AG04449 (cell line): ENCODE measurements at places on chromosomes 3 and 15.
A peak's percentile ranks its signal among the peaks of the same experiment; 100 is the strongest.

DNA sequence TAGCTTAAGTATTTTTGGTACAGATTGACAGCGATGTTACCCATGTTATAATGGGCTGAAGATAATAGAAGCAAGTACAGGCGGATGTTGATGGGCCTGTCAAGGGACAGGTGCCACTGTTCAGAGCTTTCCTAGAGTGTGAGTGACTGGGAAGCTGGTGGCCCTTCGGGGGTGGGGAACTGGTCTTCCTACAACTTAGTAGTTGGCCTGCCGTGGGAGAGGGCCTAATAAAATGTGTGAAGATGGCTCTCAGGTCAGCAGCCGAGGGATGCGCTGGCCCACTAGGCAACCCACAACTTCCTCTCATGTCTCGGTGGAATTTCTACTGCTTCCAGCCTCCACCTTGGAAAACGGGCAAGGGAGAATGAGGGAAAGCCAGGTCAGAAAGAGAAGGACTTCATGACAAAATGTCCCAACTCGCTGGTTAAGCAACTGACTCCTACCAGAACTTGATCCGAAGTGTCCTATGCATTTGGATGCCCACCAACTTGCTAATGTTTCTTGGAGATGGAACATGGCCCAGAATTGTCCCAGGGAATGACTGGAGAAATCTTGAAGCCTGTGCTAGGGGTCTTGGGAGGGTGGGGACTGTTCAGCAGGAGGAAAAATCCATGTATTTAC, 1.4 kb downstream of the GYG1 start:
- DNase-seq = no peak

DNA sequence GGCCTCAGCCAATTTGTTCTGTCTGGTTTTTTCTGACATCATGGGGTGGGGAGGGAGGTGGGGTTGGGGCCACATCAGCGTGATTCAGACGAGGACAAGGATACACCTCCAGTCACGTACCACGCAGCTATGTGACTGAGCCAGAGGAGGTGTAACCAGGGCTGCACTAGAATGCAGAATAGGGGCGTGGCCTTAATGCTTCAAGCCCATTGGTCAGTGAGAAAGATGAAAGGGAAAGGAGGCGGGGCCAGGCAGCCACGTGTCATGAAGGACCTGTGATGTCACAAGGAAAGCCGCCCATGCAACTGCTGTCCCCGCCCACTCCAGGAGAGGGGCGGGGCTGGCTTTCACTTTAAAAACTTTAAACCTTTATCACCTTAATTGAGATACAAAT, at the start of gene GOLGA6L2:
GOLGA6L2 (minus strand) TSS at position 137 of the 394 bp plus-strand sequence; CDS start at position 75, 62 bp downstream.
- DNase-seq = no peak

GRCh38 chr3:37626736-37627565, 234.7 kb upstream of the CTDSPL start:
- no peak for DNase-seq

DNA sequence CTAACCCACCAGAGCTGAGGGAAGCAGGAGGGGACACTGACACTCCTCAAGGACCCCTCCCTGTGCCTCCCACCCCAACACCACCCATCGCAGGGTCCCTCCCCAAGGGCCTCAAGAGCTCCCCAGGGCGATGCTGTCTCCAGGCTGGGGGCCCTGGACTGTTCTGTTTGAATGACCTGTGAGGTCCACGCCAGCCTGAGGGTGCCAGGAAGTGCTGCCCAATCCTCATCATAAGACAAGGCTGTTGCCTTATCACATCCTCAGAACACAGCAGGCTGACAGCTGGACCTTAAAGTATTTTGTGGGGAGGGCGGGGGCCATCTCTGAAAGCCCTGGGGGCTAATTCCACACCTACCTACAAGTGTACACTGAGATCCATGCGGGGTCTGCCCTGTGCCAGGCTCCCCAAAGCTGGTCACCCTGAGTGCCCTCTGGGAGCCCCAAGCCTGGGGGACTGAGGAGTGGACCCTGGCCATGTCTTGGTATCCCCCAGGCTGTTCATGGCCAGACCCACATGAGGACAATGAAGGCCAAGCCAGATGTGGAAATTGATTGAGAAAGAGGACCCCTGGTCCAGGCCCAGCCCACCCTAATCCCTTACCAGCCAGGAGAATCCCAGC, 23.8 kb upstream of the GOLGA6C start:
- DNase-seq = no peak

DNA sequence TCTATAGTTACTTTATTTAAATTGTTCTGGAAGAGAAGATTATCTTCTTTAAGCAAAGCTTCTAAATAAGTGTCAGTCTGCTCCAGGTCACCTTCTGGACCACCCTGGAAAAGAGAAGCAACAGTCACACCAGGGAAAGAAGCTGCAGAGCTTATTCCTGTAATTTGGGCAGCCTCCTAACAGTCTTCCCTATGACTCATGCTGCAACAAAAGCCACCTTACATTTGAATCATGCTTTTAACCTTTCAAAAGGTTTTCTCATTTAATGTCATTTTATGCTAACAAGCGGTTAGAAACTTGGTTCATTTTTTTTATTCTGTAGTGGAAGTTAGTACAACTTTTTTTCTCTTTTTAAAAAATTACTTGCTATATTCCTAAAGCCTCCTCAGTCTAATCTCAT, 5.3 kb upstream of the GUCA1C start:
- no peak for DNase-seq

DNA sequence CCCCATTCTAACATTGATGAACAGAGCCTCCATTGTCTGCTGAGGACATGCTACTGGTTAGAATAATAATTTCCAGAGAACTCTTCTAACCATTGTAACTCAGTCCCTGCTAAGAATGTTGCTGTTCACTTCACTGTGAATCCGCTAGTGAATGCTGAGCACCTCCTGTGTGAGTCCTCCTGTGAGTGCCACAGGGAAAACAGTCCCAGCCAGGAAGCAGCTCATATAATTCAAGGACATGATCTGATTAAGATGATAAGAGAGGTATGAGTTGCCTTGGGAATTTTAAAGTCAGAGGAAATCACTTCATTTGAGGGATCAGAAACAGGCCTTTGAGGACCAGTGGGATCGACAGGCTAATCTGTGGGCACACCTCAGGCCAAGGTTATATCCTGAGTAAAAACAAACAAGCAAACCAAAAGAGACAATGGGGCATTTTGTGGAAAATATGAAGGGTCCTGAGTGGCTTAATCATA, 33.9 kb upstream of the GPR160 start:
- no peak for DNase-seq

GRCh38 chr3:212432-212831, 15.9 kb downstream of the CHL1 start:
- DNase-seq = no peak

- no peak for DNase-seq
Measured at GRCh38 chr15:36722555-36722954, 143.1 kb downstream of the CDIN1 start.

- no peak for DNase-seq
Measured at GRCh38 chr3:89521328-89521727, 413.9 kb downstream of the EPHA3 start.

GRCh38 chr3:89908711-89909213, 801.3 kb downstream of the EPHA3 start:
- DNase-seq = no peak

DNA sequence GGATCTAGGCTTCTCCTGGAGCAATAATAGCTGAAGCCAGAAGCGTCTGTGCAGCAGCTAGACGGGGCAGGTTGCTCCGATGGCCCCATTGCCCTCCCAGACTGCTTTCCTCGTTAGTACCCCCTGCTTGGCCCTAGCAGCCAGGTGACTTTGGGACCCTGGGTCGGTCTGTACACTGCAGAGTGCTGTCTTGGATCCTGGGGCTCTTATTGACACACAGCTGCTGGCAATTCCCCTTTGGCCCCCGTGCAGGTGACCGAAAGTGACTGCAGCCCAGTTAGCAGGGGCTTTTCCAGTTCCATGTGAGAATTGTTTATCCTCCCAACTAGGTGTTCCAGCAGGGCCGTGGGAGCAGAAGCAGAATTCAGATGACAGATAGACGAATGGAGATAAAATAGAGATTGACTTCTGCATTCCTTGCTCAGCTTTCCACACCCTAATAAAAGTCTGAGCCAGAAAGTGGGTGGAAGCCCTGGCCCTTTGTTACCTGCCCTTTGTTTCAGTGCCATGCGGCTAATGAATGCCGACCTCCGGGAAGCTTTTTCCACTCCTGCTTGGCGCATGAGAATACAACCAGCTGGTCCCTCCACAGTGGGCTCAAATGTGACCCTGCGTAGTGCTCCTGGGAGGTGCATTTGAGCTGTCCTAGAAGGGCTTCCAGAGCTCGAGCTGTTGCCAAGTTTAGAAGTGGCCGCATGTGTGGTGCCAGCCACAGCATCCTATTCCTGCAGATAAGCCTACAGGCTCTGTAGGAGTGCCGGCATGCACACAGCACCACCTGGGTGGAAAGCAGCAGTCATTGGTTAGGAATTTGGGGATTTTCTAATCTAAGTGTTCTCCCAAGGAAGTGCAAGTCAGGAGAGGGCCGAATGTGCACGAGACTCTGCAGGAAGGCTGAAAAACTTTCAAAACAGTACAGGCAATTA, 94.4 kb downstream of the SLCO3A1 start:
- no peak for DNase-seq

GRCh38 chr15:98123834-98124233, 163.3 kb downstream of the ARRDC4 start:
- DNase-seq = no peak

GRCh38 chr3:16437640-16438039, 75.9 kb downstream of the RFTN1 start:
- no peak for DNase-seq

DNA sequence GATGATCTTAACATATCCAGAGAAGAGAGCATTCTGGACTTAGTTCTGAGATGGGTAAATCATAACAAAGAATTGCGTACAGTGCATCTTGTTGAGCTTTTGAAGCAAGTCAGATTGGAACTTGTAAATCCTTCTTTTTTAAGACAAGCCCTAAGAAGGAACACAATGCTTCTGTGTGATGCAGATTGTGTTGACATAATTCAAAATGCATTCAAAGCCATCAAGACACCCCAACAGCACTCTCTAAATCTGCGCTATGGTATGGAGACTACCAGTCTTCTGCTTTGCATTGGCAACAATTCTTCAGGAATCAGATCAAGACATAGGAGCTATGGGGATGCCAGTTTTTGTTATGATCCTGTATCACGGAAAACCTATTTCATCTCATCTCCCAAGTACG, 8.6 kb downstream of the KBTBD12 start:
- DNase-seq = no peak

DNA sequence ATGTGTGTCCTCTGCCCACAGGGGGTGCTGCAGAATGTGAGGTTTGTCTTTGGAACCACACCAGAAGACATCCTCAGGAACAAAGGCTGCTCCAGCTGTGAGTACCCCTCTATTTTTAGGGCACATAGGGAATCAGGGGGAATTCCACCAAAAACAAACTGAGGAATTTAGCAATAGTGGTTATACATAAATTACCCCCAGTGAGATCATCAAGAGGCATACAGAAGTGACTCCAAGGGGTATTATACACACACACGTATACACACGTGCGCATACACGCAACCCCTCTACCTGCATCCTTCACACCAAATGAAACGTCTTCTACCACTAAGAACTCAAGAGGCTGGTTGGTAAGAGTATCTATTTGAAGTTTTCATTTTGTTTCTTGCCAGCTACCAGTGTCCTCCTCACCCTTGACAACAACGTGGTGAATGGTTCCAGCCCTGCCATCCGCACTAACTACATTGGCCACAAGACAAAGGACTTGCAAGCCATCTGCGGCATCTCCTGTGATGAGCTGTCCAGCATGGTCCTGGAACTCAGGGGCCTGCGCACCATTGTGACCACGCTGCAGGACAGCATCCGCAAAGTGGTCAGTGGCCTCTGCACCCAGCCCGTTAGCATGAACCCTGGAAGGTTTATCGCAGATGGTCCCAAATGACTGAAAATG, 2.9 kb downstream of the THBS1 start:
- DNase-seq = peak; percentile 56

GRCh38 chr3:189659571-189659970, 28.4 kb downstream of the TP63 start:
- peak; percentile 51 for DNase-seq

DNA sequence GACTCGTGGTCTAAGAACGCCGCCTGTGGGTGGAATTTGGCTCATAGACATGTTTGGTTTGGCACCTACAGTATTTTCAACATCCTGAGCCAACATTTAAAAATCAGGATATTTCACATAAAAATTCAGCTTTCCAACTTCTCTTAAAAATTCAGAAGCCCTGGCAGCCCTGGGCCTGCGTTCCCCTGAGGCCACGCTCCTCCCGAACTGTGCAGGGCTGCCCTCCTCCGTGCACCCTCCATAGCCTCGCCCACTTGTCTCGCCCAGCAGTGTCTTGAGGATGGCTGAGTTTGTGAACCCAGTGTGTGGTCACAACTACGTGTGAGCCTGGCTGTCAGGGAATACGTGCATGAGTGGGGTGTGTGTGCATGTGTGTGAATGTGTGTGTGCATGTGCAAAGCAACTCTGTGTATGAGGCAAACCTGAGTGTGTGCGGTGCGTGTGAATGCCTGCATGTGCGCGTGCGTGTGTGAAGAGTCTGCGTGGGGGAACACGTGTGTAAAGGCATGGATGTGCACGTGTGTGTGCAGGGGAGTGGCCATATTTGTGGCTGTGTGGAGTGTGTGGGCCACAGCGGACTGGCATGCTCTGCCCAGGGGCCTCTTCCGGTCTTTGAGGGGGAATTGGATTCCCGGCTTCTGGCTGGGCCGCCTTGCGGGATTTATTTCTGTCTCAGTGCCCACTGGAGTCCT, 30.9 kb downstream of the PTH1R start:
- peak; percentile 46 for DNase-seq

DNA sequence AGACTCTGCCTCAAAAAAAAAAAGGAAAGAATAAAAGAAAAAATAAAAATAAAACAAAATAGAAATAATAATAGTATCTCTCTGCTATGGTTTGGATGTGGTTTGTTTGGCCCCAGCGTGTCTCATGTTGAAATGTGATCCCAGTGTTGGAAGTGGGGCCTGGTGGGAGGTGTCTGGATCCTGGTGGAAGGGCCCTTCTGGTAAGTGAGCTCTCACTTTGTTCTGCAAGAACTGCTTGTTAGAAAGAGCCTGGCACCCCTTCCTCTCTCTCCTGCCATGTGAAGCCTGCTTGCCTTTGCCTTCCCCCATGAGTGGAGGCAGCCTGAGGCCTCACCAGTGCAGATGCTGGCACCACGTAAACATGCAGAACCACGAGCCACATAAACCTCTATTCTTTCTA, 26.3 kb downstream of the TMEM44 start:
- no peak for DNase-seq

DNA sequence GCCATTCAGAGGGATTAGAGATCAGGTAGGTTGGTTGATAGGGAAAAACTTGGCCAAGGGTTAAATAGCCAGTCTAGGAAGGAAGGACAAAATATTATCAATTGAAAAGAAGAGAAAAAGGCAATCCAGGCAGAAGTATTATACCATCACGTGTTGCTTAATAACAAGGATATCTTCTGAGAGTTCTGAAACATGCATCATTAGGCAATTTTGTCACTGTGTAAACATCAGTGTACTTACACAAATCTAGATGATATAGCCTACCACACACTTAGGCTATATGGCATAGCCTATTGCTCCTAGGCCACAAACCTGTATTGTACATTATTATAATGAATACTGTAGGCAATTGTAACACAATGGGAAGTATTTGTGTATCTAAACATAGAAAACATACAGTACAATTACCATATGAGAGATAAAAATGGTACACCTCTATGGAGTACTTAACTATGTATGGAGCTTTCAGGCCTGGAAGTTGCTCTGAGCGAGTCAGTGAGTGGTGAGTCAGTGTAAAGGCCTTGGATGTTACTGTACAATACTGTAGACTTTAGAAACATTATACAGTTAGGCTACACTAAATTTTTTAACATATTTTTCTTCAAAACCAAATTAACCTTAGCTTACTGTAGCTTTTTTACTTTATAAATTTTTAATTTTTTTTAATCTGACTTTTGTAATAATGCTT, 2.7 kb downstream of the TEX55 start:
- peak; percentile 33 for DNase-seq
